AG08396 (cell line): ENCODE measurements at places on chromosomes 3 and 15.
A peak's percentile ranks its signal among the peaks of the same experiment; 100 is the strongest.

- DNase-seq, result peak; percentile 84
Observed at GRCh38 chr3:114624571-114625181, 330.8 kb downstream of the TIGIT start.

GRCh38 chr15:41333026-41333562 lies 413 bp downstream of the NUSAP1 start:
- DNase-seq, result no peak

DNA sequence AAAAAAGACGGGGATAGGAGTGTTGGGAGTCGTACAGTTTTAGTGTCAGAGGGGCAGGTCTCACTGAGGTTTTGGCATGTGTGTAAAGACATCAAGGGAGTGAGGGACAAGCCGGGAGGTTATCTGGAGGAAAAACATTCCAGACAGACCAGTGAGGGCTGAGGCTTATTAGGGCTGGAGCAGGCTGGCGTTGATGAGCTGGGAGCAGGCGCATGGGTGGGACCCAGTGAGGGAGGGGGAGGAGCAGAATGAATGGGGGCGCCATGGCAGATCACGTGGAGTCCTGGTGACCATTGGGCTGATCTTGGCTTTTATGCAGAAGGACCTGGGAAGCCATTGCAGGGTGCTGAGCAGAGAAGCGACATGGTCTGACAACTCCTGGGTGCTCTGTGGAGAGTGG lies 180.2 kb downstream of the SLCO3A1 start:
- no peak for DNase-seq

GRCh38 chr3:16400106-16400931 lies 113.2 kb downstream of the RFTN1 start:
- no peak for DNase-seq

GRCh38 chr3:197309528-197310361 lies 11.3 kb upstream of the DLG1 start:
- peak; percentile 57 for DNase-seq

- no peak for DNase-seq
Observed at GRCh38 chr15:66760968-66761725, 59.1 kb downstream of the SMAD6 start.

- no peak for DNase-seq
Observed at GRCh38 chr3:126125781-126126251, 41.9 kb upstream of the SLC41A3 start.

DNA sequence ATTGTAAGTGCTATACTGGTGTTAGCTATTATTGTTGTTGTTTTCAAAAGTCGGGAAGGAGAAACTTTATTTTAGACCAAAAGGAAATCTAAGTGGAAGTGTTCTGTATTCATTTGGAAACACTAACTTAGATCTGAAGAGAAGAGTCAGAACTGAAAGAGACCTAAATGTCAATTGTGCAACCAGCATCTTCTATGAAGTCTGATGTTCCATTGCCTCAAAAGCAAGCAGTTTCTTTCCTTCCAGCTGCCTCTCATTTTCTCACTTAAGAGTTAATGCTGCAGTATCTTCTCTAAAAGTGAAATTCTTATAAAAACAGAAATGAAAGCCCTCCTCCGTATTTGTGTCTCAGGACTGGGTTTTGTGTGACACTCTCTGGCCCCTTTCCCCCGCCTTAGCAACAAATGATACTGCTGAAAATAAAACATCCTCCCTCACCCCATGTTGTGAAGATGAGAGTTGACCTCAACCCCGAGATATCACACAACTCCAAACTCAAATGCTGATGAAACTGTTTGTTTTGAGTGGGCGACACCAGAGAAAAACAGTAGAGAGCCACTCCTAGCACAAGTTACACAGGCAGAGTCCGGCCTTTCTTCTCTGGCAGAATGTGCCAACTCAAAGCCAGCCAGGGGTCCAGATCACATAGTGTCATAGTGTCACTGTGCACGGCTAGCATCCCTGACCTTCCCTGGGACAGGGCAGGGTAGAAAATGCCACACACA lies 48.9 kb downstream of the GLDN start:
- no peak for DNase-seq

DNA sequence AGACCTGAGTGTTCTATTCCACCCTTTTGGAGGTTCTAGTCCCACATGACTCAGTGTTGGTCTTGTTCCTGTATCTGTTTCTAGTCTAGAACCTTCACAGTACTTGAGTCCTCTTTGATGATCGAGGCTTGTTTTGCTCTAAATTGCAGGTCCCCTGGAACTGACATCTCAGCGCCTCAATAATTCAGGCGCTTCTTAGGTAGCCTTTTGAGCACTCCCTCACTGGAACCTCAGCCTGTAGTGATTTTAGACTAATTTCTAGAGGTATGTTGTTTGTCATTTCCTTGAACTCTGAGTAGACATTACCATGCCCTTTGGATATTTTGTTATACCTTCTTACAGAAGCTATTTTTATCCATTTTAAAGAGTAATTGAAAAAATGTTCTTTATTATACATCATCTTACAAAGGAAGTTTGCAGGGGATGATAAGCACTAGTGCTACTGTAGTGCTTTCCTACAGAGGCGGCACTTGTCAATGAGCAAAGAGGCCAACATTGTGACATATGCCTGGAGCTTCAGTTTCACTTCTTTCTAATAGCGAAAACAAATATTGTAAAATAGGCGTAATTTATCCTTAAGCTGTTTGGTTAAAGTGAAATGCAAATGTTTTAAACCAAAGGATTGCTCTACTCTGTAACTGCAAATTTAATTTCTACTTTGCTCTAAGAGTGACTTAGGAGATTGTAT lies 75.7 kb downstream of the EFL1 start:
- DNase-seq, result no peak

DNA sequence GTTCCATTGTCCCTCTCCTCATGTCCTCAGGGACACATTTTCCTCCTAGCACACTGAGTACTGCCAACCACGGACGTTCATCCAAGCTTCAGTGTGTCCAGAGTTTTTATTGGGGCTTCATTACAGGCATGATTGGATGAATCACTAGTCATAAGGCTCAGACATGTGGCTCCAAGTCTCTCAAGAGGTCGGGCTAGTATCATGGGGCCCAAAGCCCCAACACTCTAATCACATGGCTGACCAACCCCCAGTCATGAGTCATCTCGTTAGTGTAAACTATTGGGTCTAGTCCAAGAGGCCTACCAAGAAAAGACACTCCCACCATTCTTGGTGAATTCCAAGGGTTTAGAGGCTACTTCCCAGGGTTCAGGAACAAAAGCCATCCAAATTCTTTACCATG lies 4.4 kb downstream of the TERC start:
- peak; percentile 16 for DNase-seq

DNA sequence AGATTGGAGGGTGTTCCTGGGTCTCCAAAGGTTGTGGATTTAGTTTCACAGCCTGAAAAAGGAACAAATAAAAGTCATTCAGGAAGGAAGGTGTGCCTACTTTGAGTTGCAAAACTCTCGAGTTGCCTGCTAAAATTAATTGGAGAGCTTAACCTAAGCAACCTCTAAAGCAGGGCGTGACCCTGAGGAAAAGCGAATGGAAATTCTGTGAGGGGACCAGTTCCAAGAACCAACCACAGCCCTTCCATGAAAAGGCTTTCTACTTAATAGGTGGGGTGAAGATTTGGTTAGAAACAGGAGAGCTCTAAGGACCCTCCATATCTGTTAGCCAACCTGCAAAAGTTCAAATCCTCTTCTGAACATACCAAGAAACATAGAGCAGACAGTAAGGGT lies 1.5 kb downstream of the CD80 start:
- DNase-seq, result no peak

DNA sequence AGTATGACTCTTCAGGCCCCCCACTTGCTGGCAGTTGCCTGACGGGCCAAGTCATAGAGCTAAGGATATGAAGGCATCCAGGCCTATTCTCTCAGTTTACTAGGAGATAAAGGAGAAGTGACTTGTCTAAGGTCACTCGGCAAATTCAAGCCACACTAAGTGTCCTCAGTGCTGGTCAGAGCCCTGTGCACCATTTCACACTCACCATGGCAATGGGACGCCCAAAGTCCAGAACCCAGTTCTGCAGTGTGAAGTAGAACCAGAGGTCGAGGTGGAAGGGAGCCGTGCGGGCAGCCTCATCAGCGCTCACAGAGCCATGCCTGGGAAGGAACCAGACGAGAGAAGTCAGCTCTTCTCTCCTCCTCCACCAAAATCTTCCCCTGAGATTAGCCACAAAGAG lies 11.2 kb downstream of the CLN6 start:
- DNase-seq, result no peak

DNA sequence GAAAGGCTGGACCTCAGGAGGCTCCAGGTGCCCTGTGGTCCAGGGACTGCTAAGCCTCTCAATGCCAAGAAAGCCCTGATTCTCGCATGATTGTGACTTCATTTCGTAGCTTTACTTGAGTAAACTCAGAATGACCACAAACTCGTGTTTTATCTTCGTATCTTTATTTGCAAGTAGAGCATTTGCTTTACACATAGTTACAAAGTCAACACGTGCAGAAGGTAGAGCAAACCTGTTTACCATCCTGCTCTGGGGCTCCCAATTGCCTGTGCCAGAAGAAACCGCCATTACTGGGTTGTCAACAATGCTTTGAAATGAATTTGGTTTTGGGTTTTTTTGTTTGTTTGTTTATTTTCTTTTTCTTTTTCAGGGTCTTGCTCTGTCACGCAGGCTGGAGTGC lies 5.8 kb upstream of the MESP1 start:
- DNase-seq, result no peak

DNA sequence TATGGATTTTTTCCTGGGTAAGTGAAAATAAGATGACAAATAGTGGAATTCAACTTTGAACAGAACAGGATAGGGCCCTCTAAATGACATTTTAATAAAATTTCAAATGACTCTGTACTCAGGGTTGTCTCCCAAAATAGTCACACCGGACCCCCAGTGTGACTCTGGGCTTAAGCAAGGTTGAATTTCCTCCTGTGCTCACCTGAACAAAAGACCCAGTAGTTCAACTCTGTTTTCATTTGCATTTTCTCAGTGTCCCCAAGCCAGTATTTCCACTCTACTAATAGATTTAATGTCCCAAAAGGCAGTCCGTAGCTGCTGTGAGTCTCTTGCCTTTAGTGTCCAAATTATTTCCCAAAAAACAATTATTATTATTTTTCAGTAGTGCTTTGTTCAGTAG lies 296.6 kb downstream of the PLOD2 start:
- DNase-seq, result no peak

GRCh38 chr3:3127432-3128010 lies 781 bp downstream of the TRNT1 start:
- DNase-seq, result peak; percentile 19

DNA sequence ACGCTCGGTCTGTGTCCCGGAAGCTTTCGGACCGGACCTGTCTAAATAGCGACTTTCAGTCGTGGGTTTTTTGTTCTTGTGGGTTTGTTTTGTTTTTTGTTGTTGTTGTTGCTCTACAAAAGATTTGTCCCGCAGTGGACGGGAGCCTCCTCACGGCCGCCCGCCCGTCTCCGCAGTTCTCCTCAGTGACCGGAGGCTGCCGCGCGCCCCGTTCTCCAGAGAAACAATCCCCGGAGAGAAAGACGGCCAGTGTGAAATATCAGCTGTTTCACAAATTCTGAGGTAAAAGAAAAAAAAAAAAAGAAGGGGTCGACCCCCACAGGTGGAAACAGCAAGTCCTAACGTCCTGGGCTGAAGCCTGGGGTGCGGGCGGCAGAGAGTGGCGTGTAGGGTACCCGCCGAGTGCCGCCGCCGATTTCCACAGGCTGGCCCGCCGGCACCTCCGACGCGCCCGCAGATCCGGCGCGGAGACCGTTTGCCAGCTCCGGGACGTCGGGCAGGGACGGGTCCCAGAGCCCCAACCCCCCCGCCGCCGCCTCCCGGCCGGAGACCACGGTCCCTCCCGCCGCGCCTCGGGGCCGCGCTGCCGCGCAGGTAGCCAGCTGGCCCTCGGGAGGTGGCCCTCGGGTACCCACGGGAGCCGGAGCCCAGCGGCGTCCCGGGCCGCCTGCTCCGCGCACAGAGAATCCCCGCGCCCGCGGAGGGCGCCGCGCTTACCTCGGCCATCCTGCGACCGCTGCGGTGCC lies 478 bp downstream of the BNC1 start:
- peak; percentile 12 for DNase-seq

DNA sequence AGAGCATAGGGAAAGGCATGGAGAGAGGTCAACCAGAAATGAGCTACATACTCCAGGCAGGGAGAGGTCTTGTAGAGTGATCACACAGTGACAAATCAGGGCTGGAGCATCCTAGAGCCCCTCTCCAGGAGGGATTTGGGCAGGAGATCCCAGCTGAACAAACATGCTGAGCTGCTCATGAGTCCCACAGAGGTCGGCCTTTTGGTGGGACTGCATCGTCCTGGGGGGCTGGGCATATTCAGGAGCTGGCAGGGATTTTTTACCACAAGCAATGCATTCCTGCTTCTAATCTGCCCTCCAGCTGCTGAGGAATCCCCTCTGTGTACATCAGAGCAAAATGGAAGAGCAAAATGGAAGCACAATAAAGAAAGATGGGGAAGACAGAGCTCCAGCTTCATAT lies 94.9 kb downstream of the NTRK3 start:
- no peak for DNase-seq

GRCh38 chr15:77759896-77760592 lies 127.3 kb upstream of the LINGO1 start:
- DNase-seq, result no peak

DNA sequence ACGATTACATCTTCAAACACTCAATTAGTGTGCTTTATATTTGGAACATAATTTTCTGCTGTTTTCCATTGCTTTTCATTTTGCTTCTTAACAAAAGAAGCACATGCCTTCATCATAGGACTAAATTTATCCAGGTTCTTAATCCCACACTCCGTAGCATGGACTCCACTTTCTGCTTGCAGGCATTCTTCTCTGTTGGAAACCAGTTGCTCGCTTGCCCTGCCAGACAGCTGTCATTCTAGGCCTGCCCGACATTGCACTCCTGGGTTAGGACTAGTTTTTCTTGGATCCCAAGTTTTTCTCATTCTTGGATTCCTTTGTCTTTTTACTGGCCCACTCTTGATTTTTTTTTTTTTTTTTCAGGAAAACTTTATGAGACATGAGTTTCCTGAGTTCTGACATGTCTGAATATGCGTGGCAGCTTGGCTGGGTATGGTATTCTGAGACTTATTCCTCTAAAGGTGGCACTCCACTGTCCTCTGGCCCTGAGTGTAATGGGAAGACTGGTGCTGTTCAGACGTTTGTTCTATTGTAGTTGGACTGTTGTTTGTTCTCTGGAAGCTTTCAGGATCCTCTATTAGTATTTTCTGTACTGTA lies 6.3 kb upstream of the ATP1B3 start:
- DNase-seq, result no peak

DNA sequence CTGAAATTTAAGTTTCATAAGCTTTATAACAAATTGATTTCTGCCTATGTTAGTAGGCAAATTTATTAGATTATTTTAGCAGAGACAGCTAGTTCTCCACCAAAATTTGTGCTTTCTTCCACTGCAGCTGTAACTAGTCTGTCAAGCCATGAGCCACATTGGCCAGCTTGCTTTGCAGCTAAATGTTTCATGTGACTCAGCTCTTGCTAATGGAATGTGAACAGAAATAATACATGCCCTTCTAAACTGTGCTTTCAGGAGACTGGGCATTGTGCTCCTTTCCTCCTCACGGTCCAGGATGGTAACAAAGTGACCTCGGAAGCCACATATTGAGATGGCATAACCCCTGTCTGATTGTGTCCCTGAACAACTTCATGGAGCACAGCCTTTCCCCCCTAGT lies 51.3 kb upstream of the KPNA4 start:
- peak; percentile 53 for DNase-seq
